Activated CD4-positive, alpha-beta T cell treated with anti-CD3 and anti-CD28 coated beads for 4 hours (primary cell): ENCODE measurements at places on chromosomes 16 and 17.

DNA sequence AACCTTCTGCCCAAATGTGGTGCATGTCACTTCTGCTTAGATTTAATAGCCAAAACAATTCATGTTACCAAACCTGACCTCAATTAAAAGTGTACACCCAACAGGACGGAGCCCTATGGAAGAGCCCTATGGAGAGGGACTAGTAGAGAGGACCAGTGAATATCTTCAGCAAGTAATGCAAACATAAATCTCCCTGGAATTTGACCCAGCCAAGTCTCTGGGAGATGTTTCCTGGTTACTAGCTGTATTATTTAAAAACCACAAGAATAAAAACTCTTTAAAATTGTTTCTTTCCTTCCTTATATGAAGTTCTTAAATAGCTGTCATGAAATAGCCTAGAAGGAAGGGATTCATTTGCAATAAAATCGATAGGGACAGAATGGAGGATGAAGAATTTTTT, 255.8 kb downstream of the CDH11 start:
- no peak for DNase-seq

GRCh38 chr17:76404976-76405563, 20.7 kb downstream of the SPHK1 start:
- DNase-seq, result no peak

DNA sequence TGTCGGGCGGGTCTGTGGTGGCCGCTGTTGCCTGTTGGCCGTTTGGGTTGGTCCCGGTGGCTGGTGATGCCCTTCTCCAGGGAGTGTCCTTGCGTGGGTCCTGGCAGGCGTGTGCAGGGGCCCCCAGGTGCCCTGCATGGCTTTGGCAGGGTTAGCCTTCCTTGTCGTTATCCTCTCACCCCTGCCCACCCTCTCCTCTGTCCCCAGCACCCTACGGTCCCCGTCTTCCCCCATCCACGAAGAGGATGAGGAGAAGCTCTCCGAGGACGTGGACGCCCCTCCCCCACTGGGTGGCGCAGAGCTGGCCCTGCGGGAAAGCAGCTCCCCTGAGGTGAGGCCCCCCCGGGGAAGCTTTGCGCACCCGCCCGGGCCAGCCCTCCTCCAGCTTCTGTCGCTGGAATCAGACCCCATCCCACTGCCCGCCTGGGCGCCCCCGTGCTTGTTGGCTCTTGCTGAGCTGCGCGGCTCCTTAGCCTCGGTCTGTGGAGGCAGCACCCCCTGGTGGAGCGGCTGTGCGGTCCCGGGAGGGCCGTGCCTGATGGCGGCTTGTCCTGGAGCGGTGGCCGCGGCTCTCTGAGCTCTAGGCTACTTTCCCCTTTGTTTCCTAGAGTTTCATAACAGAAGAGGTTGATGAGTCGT, 10.6 kb upstream of the NUDT16L1 start:
- no peak for DNase-seq

DNA sequence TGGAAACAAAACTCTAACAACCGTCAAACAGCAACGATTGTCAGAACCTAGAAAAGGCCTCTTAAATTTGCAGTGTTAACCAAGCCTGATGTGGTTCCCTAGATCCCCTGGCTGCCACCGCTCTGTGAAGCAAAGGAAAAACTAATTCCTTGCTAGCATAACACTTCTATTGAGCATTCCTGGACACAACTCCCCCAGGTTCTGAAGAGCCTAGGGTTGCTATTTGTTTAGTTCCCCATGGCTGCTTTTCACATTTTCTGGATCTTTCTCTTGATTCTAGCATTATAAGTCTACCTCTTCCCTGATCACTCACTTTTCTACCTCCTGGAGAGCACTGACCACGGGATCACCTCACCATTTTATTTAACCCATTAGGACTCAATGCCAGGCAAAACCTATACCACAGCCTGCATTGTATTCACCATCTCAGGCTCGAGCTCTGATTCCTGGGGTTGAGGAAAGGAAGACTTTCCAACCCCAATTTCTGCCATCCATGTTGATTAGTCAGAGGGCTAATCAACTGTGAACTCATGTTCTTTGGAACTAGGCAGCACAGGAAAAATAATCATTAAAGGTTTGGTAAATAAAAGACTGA, 692 bp upstream of the KCNJ16 start:
- DNase-seq, result no peak

DNA sequence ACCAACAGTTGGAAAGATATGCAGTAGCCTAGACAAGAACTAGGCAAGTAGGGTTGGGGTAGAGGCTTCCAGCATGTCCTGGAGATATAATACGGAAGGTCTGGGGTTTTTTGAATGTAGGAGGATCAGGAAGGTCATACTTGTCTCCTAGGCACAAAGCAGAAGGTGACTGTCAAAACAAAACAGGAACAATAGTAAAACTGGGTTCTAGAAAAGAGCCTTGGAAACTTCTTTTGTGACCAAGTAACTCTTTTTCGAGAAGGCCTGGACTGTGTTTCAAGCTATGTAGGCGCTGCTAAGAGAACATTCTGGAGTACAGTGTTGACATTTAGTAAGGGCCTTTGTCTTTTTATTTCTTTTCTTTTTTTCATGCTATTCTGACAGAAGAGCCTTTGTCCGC, 26.9 kb upstream of the TENT4B start:
- DNase-seq, result no peak

- no peak for DNase-seq
These were observed 64.3 kb downstream of the PGS1 start for GRCh38 chr17:78442648-78443218.

DNA sequence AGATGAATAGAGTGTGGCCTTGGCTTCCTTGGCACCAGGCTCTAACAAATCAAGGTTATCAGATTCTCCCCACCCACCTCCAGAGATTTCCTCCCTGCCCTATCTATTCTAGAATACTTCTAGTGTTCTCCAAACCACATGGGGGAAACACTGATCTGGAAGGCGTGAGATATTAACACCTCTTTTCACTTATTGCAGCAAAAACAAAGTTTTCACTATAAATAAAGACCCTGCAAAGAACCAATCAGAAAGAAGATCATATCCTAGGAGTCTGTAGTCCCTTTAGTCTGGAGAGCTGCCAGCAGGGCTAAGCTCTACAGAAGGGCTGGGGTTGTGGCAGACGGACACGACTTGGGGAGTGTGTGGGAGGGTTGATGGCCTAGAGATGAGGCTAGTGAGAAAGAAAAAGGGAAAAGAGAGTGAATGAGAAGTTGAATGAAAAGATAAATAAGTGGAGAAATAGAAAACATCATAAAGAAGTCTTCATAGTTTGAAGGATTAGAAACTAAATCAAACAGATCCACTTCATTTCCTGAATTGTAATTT, 8.6 kb upstream of the SKAP1 start:
- DNase-seq, result no peak
